ENCODE measurements at places on chromosomes 16 and 17.

DNA sequence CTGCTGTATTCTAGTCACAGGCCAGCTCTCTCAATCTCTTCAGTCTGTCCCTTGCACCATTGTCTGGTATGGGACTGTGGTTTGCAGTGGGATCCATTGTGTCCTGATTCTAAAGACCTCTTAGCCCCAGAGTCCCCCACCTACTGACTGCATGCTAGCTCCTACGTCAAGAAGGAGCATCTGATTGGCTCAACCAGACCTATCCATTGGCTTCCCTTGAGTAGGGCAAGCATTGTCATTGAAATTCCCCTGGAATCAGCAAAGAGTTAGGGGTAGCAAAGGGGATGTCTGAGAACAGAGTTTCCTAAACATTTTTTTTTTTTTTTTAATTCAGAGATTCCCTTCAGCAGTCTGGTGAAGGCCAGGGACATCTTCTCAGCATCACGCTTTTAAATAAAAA, 175.3 kb upstream of the MPHOSPH6 start:
- DNase-seq = no peak

- DNase-seq = peak; percentile 93
Measured at GRCh38 chr17:8192070-8192815, 2.3 kb upstream of the BORCS6 start.

- no peak for DNase-seq
Measured at GRCh38 chr17:32863559-32863958, 13.4 kb downstream of the MYO1D start.

DNA sequence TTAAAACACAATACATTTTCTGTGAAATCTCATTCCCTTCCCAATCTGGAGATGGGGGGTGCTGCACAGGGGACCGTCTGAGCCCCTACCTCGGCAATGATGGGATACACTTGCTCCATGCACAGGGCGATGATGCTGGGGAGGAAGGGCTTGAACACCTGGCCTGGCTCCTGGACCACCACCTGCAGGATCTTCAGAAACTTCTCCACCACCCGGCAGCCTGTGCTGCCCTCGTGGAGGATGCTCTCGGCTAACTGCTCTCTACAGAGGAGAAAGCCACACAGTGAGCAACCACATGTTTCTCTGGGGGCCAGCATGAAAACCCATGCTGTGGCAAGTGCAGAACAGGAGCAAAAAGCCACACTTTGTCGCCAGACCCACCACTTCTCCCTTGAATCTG, 42.4 kb upstream of the GSG1L start:
- no peak for DNase-seq

GRCh38 chr16:20153444-20153843, 79.8 kb upstream of the GPR139 start:
- no peak for DNase-seq

DNA sequence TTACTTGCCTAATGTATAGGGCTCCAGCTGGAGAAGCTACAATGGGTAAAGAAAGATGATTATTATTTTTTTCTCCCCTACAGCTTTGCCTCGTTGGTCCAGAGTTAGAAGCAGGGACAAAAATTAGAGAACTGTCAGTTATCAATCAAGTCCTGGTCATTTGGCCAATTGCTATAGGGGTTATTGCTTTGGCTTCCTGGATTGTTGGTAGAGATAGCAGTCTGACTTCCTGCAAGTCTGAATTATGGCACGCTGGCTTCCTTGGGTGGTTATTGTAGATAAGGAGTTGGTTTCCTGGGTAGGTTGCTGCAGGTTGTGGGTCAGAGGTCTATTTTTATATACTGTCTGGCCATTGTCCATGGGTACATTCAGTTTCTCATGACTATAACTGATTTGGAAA, 84.7 kb upstream of the ELAC2 start:
- DNase-seq = no peak

- DNase-seq = no peak
Measured at GRCh38 chr17:76541739-76542454, 2.1 kb downstream of the PRCD start.

DNA sequence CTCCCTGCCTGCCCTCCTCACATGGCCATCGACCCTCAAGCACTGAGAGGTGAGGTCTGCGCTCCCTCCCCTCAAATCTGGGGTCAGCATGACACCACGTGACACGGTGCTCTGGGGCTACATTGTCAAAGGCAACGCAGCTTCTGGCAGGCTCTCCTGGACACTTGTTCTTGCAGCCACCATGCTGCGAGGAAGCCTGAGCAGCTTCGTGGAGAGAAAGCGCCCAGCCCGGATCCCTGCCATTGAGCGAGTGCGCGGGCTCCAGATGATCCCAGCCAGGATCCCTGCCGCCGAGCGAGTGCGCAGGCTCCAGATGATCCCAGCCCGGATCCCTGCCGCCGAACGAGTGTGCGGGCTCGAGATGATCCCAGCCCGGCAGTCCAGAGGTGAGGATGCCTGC, 70.9 kb upstream of the METRNL start:
- no peak for DNase-seq

- no peak for DNase-seq
Measured at GRCh38 chr16:57773655-57774295, 28.5 kb downstream of the KIFC3 start.

- no peak for DNase-seq
Measured at GRCh38 chr16:3730161-3731125, 13.1 kb upstream of the TRAP1 start.

GRCh38 chr16:70647441-70648359, 1.3 kb downstream of the IL34 start:
- no peak for DNase-seq

DNA sequence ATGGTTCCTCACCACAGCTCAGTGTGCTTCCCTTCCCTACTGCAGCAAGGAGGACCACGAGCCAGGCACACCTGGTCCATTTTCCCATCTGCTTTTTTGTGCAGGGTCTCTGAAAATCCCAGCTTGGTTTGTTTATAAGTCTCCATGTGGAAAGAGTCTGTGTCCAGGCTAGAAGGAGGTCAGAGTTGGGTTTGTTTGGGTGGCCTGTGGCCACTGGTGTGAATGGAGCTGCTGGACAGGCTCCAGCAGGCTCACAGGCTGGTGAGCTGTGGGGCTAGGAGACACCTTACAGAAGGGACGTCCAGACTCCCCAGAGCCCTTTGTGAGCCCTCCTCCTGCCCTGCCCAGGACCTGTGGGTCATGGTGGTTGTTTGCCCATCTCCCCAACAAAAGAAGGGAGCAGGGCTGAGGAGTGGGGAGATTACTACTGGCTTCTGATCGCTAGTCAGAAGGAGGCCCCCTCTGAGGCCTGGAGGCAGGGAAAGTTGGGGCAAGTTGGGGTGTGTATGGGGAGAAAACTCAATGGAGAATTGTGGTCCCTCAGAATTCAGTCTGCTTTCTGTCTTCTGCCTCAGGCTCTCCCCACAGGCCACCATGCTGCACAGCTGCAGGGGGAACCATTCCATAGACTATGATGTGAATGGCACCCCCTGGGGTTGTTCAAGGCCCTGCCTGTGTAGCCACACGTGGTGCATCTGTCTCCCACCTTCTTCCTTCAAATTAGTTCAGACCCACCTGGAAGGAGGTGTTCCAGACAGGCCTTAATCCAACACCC, 4.1 kb downstream of the RARA start:
- DNase-seq = no peak

- DNase-seq = no peak
Measured at GRCh38 chr16:24918641-24919040, 72.9 kb downstream of the SLC5A11 start.

DNA sequence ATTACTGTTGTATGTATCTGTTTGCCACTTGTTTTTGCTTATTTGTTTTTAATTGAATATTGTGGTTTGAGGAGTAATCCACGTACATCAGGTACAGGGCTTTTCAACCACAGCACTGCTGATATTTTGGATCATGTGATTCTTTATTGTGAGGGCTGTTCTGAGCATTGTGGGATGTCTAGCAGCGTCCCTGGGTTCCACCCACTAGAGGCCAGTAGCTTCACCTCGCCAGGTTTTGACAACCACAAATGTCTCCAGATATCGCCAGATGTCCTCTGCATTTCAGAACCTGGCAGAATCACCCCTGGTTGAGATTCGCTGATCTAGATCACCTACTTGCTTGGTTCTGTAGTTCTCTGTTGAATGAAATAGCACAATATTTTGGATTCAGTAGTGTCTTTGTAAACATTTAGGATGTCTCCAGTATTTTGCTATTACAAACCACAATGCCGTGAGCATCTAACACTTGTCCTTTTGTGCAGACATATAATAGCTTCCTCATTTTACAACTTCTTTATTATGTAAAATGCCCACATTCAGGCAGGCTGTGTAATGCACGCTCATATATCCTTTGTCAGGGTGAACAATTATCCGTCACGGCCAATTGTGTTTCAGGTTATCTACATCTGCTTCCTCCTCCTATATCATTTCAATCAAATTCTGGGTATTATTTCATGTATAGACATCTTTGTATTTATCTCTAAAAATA, 380.3 kb downstream of the SNX29 start:
- DNase-seq = peak; percentile 9

GRCh38 chr17:20996724-20997615, 45.8 kb downstream of the USP22 start:
- no peak for DNase-seq

DNA sequence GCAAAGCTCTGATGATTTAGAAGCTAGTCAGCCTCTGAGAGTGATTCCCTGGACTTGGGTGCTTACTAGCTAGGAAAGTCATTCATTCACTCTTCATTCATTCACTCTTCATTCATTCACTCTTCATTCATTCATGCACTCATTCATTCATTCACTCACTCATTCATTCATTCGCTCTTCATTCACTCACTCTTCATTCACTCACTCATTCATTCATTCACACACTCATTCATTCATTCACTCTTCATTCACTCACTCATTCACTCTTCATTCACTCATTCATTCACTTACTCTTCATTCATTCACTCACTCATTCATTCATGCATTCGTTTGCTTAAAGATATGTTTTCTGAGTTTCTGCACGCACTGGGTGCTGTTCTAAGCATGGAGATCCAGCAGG, 292.7 kb upstream of the TNRC6C start:
- no peak for DNase-seq

DNA sequence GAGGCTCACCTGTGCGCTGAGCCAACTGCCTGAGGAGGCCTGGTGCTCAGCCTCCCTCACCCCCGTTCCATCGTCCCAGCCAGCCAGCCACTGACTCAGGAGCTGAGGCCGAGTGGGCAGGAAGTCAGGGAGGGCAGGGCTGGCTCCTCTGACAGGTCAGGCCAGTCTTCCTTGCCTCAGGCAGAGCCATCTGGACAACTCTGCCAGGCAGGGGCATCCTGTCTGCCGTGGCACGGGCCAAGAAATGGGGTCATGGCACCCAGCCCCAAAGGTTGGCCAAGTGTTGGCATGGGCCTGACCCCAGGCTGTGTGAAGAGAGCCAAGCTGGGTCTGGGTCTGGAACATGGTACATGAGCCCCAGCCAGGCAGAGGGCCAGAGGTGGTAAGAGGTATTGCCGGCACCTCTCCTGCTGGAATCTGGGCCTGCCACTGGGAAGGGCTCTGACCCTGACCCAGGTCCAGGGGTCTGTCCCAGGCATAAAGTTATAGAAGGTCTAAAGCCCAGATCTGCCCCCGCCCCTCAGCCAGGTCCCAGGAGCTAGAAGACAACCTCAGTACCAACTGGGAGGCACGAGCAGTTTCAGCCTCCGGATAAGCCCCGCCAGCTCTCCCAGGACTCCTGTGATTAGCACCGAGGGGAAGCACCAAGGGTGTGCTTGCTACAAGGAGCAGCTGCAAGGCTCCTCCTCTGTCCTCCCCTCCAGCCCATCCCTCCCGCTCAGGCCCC, 2.5 kb upstream of the VASN start:
- no peak for DNase-seq

GRCh38 chr17:18851201-18851600, 6.7 kb upstream of the PRPSAP2 start:
- DNase-seq = no peak

DNA sequence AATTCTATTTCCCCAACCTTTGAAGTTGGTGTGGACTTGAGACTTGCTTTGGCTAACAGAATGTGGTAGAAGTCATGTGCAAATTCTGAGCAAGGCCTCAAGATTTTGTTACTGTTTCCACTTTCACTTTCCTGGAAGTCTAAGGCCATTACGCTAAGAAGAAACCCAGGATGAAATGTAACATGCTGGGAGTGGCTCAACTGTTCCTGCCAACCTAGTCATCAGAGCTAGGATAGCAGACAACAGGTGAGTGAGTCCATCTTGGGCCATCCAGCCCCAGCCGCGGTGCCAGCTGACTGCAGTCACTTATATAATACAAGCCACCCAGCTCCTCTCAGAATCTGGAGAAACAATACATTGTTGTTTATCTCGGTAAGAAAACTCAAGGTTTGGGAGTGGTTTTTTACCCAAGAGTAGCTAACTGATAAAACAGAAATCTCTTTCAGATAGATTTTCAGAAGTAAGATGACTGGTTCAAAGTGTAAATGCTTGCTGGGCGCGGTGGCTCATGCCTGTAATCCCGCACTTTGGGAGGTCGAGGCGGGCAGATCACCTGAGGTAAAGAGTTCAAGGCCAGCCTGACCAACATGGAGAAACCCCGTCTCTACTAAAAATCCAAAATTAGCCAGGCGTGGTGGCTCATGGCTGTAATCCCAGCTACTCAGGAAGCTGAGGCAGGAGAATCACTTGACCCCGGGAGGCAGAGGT, 10.7 kb upstream of the STX4 start:
- no peak for DNase-seq

DNA sequence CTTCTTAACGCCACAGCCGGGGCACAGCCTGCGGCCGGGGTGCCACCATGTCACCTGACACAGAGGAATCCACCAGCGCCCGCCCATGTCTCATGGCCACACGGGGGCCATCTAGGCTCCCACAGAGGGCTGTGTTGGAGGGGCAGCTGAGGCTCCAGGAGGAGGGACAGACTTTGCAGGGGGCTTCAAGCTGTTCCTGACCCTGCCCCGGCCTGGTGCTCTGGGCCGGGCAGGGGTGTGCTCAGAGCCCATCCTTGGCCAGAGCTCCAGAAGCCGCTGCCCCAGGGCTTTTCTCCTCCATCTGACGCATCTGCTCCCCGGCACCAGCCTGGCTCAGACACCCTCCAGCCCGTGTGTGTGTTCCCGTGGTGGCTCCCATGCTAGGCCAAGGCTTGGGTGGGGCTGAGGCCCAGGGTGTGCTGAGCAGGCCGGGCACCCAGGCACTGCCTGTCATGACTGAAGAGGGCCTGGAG, 7.8 kb upstream of the SLC38A10 start:
- no peak for DNase-seq

GRCh38 chr17:75758131-75758905, 6.7 kb downstream of the GALK1 start:
- DNase-seq = no peak

DNA sequence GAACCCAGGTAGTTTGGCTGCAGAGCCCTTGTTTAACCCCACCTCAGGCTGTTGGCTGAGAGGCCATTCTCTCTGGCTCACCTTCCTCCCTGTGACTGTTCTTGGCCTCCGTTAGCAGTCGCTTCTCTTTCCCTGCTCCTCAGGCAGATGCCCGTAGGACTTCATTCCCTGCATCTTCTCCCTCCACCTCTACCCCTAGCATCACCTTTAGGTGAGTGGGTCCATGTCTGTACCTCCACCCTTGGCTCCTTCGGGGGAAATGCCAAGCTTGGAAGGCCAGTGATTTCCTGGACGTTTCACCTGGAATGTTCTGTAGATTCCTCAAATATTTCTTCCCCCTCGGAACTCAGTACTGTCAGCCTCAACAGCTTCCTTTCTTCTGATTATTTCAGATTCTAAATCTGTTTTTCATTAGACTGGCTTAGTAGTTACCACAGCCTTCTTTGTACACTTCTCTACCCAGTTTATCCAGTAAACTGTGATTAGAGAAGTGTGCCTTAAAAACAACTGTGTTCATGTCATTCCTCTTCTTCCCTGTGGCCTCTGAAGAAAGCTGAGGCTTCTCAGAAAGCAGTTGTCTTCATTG, 227.9 kb downstream of the MSI2 start:
- DNase-seq = no peak

- DNase-seq = no peak
Measured at GRCh38 chr17:79600681-79601131, 10.1 kb downstream of the RBFOX3 start.

- DNase-seq = no peak
Measured at GRCh38 chr16:86567701-86568581, 1.3 kb downstream of the FOXC2 start.
